Suppressor macrophage treated with lipopolysaccharide for 1 hour (primary cell): ENCODE measurements at places on chromosomes 16 and 17.

GRCh38 chr16:62190426-62190825 lies 154.2 kb upstream of the CDH8 start:
- peak; percentile 2 for DNase-seq

- DNase-seq, result no peak
Observed at GRCh38 chr17:39281806-39282205, 56.1 kb upstream of the STAC2 start.

- DNase-seq, result no peak
Observed at GRCh38 chr17:29238133-29238850, 8.4 kb upstream of the CRYBA1 start.

- peak; percentile 64 for DNase-seq
Observed at GRCh38 chr16:75000481-75001081, 1.8 kb downstream of the ZNRF1 start.

- peak; percentile 32 for DNase-seq
Observed at GRCh38 chr17:30805944-30806456, 18.5 kb downstream of the CRLF3 start.

GRCh38 chr17:35660902-35661301 lies 70.5 kb upstream of the RASL10B start:
- no peak for DNase-seq

GRCh38 chr17:75011401-75012095 lies 922 bp upstream of the MRPL58 start:
- DNase-seq, result no peak

DNA sequence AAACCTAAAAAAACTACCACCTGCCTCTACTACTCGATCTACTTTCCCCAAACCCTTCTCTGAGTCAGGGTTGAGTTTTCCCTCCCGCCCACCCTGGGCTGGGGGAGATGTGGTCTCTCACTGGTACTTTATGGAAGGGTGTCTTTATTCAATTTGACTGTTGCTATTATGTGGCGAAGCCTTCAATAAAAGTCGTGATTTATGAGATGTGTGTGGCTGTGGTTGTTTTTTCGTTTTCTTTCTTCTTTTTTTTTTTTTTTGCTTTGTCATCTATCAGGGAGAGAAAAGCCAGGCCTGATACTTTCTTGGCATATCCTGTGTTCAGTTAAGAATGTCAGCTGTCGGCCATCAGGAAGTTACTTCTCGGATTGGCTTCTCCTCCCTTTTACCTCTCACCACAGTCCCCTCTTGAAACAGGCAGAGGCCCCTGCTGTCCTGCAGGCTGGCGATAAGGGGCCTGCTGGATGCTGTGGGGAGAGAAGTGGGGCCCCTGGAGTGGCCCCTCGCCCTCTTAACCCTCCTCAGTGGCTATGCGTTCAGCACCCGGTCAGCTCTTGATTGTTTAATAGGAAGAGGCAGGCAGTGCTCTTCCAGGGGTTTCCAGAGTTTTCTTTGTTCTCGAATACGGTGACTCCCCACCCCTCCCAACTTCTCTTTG lies 123.0 kb downstream of the MSI2 start:
- no peak for DNase-seq

- DNase-seq, result no peak
Observed at GRCh38 chr17:78529251-78529650, 47.9 kb downstream of the DNAH17 start.

DNA sequence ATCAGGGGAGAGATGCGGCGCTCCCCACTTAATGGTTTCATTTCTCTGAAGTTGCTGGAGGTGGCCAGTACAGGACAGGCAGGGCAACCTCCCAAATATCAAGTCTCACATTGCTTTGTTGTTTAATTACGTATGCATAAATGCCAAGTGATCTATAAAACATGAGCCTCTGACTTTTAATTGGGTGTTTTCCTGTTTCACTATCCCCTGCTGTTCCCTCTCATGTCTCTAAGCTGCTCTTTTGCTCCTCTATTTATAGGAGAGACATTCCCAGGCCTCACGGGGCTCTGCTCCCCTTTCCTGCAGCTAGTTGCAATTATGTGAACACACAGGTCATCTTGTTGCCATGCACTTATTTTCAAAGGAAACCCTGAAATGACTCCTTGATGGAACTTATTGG lies 1173.5 kb upstream of the GOT2 start:
- no peak for DNase-seq

- DNase-seq, result no peak
Observed at GRCh38 chr17:39165178-39165840, 652 bp downstream of the ARL5C start.

DNA sequence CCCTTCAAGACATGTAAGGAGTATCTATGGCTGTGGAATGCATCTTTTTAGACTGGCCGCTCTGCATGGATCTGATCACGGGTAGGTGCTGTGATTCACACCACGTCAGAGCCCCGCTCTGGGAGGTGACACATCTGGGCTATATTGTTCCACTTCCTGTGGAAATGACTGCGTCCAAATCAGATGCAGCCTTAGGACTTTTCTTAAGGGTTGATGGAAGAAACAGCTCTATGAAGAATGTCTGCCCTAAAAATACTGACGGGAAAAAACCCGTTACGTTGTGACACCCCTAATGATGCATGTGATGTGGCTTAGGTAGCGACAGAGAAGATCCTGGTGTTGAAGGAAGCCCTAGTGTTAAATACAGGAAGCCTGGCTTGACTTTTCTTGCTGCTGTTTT lies 12.2 kb downstream of the BANP start:
- peak; percentile 92 for DNase-seq

- DNase-seq, result peak; percentile 52
Observed at GRCh38 chr17:8542599-8543502, 87.7 kb downstream of the MYH10 start.

- DNase-seq, result no peak
Observed at GRCh38 chr16:49490321-49490705, 116.7 kb downstream of the C16orf78 start.

DNA sequence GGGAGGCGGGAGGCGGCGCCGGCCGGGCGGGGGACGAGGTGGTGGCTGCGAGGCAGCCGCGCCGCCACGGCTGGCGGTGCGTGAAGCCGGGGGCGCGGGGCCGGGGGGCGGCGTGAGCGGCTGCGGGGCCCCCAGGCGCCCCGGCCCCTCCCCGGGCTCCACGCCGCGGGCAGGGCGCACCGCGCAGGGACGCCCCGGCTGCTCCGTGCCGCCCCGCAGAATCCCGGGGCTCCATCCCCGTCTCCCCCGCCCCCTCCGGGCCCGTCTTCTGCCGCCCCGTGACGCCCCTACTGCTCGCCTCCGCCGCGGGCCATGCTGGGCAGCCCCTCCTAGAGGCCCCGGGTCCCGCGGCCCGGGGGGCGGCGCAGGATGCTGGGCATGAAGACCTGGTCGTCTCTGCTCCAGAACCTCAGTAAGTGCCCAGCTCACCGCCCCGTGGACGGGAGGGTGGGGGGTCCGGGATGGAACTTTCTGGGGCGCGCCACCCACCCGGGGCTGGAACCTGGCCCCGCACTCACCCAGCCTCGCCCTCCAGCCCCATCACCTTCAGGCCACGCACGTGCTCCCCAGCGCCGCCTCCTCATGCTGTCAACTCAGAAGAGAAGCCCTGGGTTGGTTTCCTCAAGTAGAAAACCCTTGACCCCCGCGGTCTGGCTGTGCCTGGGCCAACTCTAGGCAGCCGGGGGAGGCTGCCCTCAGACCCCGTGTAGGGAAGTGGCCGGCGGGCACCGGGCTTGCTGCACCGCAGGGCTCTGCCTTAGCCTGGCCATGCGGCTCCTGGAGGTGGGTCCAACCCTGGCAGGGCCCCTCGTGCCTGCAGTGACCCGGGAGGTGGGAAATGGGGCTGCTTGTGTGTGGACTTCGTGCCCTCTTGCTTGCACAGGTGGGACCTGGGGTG lies 150.2 kb upstream of the GSE1 start:
- DNase-seq, result no peak

DNA sequence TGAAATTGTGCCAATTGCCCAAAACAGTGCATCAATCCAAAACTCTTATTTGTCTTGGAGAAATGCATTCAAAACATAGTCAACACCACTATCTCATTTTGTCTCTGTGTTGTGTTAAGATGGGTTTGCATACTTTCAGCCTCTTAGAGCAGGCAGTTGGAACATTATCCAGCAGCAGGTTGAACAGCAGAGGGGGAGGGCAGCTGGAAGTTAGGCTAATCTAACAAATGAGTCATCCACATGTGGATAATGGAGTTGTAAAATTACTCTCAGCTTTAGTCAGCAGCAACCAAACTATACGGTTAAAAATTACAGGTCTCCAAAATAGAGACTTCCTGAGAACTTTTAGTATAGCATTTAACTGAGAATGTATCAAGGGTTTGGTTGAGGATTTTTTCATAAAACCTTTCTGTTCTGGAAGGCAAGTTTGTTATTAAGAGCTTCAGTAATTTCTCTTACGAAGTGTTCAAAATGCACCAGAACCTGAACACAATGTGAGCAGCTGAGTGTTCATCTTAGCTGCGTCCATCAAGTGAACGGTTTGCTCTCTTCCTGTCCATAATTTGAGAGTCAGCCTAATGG lies 46.3 kb downstream of the PRKCA start:
- peak; percentile 44 for DNase-seq

DNA sequence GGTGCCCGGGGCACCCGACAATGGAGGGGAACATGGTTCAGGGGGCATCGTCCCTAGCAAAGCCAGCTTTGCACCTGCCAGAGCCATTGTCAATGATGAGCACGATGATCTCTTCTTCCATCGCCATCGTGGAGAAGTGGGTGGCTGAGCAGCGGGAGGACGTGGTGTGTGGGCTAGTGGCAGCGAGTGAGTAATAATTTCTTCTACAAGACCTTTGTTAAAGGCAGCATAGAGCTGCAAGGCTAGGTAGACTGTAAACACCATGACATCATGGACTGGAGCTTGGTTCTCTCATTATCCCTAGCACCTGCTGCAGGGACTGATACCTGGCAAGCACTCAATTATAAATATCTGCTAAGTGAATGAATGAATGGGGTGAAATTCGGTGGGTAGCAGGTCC lies 6.7 kb upstream of the HEATR3 start:
- no peak for DNase-seq

DNA sequence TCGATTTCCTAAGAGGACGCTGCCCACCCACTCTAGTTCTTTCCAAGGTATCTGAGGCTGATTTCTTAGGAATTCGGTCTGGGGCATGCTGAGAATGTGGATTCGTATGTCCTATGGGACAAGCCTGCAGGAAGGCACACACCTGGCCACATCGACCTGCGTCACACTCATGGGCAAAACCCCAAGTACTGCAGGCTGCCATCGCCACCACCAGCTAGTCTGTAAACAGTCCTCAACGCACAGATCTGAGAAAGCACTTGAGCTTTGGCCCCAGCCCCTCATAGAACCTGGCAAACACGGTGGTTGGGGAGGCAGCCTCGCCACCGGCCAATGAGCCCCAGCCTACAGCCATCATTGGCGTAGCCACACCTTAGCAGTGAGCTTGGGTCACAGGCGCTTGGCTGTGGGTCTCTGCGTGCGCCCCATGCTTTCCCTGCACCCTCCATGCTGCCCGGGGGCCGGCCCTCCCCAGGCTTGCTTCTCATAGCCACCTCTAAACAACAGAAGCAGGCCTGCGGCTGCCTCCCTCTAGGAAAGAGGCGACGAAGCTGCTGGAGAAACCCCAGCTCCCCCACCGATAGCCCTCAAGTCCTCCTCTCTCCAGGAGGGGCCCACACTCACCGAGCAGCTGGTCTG lies 75.1 kb downstream of the ZNF778 start:
- no peak for DNase-seq

GRCh38 chr17:68346448-68346847 lies 55.2 kb downstream of the ARSG start:
- peak; percentile 80 for DNase-seq

DNA sequence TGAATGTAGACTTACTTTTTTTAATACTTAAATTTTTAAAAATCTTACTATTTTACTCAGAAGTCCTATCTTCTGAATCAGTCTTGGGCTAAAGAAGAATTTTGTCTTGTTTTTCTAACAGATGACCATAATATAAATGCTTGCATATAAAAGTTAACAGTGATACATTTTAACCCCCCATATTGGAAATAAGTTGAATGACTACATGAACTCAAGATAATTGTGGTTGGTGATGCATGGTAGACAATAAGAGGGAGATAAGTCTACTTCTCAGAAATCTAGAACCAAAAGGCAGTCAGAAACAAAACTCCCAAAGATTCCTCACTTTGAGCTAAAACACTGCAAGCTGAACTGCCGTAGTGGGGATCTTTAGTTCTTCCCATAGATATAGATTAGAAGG lies 868.4 kb upstream of the SOX9 start:
- no peak for DNase-seq

DNA sequence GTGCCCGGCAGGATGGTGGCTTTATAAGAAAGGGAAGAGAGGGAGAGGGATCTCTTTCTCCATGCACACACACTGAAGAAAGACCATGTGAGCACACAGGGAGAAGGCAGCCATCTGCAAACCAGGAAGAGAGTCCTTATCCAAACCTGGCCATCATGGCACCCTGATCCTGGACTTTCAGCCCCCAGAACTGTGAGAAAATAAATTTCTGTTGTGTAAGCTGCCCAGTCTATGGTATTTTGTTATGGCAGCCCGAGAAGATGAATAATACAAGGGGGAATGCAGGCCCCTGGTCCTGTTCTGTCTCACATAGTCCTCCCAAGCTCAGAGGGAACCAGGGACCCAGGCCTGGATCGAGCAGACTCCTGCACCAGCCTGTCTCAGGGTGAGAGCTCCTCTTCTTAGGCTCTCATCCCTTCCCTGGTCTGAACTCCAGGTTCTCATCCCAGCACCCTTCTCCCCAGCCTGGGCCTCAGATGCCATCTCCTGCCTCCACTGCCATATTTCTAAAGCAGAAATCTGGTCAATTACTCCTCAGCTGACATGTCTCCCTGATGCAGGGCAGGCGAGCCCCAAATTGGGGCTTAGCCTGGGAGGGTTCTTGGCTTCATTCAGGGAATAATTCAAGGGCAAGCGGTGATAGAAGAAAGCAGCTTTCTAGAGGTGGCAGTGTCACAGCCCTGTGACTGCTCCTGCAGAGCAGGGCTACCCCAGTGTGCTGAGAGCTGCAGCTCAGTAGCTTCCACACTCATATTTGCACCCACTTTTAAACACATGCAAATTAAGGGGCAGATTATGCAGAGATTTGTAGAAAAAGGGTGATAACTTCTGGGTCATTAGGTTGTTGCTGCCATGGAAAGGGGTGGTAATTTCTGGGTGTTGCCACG lies 28.8 kb downstream of the IGFBP4 start:
- no peak for DNase-seq

GRCh38 chr17:60163108-60163784 lies 13.5 kb downstream of the CA4 start:
- no peak for DNase-seq

DNA sequence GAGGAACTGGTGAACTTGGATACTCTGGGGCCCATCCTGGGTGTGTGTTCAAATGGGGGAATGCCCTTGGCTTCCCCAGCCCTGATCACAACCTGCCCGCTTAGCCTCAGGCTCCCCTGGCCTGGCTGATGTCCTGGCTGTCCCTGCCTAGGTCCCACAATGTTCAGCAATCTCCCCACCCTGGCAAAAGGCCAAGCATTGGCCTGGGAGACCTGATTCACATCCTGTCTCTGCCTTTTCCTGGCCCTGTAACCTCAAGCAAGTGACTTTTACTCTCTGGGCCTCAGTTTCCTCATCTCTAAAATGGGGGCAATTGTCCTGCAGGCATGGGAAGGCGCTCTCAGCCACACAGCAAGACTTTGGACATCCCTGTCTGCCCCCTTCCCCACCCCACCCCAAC lies 14.4 kb downstream of the CPNE2 start:
- no peak for DNase-seq
